ENCODE measurements at places on chromosomes 5 and 9.

DNA sequence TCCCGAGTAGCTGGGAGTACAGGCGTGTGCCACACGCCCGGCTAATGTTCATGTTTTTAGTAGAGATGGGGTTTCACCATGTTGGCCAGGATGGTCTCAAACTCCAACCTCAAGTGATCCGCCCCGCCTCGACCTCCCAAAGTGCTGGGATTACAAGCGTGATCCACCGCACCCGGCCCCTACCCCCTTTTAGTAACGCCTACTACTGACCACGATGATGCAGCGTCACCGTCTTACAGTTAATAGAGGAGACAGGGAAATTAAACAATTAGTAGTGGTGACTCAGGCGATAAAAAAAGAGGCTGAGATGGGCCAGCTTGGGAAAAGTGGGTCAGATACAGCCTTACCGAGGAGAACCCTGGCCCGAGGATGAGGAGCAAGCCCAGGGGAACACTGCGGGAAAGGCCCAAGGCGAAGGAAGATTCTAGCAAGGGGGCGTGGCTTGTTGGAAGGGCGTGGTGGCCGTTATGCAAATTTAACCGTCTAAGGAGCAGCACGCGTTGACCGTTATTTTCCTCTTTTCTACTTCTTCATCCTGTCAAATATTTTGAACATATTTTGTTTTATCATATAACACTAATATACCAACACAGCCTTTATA, 1.6 kb upstream of the SETX start:
- no peak for DNase-seq

DNA sequence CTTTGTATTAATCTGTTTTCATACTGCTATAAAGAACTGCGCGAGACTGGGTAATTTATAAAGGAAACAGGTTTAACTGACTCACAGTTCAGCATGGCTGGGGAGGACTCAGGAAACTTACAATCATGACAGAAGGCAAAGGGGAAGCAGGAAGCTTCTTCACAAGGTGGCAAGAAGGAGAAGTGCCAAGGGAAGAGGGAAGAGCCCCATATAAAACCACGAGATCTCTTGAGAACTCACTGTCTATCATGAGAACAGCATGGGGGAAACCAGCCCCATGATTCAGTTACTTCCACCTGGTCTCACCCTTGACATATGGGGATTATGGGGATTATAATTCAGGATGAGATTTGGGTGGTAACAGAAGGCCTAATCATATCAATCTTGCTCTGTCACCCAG, 60.9 kb upstream of the CHD1 start:
- no peak for DNase-seq

GRCh38 chr5:74761241-74761640, 5.7 kb downstream of the GFM2 start:
- DNase-seq, result no peak

DNA sequence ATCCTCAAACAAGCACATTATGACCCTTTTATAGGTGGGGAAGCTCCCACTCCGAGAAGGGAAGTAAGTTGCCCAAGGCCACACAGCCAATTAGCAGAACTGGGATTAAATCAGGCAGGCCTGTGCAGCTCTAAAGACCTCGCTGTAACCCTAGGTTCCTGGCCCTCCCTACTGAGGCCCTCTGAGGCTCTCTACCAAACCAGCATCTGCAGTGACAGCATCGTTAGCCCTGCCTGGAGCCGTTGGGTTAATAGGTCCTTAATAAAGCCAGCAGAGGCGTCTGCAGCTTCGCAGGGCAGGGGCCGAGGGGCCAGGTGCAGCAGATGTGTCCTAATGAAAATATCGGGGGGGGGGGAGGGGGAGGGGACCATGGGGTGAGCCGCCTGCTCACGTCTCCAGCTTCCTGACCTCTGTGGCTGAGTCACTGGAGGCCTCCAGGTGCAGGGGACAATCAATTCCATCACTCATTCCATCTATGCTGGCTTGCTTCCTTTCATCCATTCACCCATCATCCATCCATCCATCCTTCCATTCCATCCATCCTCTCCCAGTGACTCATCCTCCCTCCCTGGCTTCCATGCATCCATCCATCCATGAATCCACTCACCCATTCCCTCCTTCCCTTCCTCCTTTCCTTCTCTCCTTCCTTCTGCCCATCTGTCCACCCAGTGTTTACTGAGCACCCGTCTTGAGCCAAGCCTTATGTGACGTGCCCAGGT, 203.9 kb downstream of the C9orf50 start:
- no peak for DNase-seq
